ENCODE measurements at places on chromosomes 2 and 18.

DNA sequence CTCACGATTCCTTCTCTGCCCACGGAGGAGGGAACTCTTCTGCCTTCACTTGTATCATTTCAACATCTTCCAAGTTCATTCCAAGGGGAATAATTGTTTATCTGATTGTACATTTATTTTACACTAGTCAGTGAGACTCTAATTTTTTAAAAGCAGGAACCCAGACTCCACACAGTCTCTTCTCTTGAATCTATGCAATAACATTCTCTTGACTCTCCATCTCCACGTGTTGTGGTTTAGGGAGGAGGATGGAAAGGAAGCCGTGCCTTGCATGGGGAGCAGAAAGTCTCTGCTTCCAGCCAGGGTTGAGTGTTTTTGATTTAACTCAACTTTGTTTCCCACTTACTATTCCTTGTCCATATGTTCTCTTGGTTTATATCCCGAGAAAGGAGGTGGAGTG, 131.1 kb upstream of the RIOK3 start:
- DNase-seq, result no peak

GRCh38 chr2:3418766-3419404, 39.4 kb downstream of the TRAPPC12 start:
- DNase-seq, result no peak

- no peak for DNase-seq
These were observed 54.8 kb upstream of the KLHL29 start for GRCh38 chr2:23330214-23330613.

DNA sequence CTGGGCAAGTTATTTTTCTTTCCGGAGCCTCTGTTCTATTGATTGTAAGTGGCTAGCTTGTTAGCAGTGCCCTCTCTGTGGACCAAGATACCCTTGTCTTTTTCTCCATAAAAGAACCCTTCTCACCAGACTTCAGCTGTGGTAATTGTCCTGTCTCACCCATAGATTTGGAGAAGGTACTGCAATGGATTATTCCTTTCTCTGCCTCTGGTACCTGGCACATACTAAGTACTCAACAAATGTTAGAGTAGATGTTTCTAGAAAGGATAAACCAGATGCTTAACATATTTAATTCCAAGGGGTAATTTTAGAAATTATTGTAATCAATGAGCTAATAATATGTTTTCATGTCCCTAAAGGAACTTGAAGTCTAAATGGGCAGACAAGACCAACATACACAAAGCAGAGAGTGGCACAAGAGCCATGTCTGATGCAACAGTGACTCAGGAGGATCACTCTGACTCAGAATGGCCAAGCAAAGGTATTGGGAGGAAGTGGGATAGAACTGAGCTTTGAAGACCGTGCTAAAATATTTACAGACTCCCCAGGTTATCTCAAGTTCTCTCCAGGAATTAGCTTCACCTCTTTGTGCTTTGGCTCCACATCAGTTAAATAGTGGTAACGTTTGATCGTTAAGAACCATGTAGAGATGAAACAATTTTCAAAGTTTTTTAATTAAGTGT, 129.7 kb upstream of the OSR1 start:
- peak; percentile 52 for DNase-seq

- peak; percentile 35 for DNase-seq
These were observed 93.9 kb downstream of the FARSB start for GRCh38 chr2:222561817-222562645.

- DNase-seq, result no peak
These were observed 5.3 kb upstream of the MC4R start for GRCh38 chr18:60377778-60378469.

DNA sequence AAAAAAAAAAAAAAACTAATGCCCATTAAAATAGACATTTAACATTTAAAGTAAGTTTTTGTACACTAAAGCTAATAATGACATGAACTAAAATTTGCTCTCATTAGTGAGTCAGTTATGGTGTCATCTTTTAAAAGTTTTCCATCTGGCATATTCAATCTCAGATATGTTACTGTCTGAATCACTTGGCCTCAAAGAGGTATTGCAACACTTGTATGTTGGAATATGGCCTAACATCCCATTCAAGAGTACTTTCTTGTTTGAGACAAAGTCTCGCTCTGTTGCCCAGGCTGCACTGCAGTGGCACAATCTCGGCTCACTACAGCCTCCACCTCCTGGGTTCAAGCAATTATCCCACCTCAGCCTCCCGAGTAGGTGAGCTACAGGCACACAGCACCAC, 169.7 kb downstream of the TMEM163 start:
- no peak for DNase-seq

DNA sequence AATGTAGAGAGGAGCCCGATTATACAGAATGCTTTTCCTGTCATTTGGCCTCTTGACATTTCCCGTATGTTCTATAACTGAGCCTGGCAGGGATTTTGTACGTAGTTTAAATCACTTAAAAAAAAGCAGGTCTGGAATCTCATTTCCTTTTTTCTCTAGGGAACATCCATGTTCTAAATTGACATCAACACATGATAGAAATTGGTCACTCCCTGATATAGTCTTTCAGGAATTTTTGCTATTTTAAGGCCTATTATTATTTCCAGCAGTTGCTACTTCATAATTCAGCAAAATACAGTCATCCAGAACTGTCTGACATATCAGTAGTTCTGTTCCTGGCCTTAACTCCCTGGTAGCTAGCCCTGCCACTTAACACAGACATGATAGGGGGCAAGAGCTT, 565.7 kb upstream of the ZEB2 start:
- no peak for DNase-seq

DNA sequence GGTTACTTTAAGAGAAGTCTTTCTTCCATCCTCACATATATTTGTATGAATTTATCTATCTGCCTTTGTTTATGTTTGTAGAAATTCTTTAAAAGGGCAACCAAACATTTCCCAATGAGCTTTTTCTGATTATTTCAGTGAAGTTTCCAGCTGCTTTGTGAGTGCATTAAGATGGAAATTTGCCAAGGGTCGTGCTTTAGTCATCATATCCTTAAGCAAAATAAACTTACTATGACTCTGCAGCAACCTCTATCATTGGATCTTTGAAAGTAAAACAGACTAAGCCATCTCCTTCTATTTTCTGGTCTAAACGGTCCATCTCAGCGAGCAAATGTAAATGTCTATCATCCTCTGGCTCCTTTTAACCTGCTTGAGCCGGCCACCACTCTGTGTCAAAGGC, 489.3 kb downstream of the SOX11 start:
- DNase-seq, result no peak

- no peak for DNase-seq
These were observed 11.6 kb downstream of the FECH start for GRCh38 chr18:57574866-57575265.

DNA sequence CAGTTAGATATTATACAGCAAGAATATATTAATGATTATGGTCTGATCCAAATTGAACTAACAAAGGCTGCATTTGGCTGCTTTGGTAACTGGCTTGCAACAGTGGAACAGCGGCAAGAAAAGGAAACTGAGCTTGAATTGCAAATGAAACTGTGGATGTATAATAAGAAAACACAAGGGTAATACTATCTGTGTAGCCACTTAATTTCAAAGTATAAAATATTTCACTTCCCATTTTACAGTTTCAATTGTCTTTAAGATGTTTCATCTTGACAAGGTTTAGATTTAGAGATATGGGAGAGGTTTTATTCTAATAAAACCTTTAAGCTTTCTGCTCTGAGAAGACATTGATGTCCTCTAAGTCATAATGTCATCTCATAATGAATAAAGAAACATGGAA, 23.8 kb downstream of the WDR75 start:
- no peak for DNase-seq

- no peak for DNase-seq
These were observed 134.1 kb downstream of the CNTNAP5 start for GRCh38 chr2:124159166-124159565.

- peak; percentile 22 for DNase-seq
These were observed 21.7 kb downstream of the BIN1 start for GRCh38 chr2:127085317-127085681.

- no peak for DNase-seq
These were observed 3.8 kb downstream of the CD28 start for GRCh38 chr2:203710226-203710625.

GRCh38 chr2:119487434-119488244, 36.6 kb downstream of the SCTR start:
- no peak for DNase-seq

DNA sequence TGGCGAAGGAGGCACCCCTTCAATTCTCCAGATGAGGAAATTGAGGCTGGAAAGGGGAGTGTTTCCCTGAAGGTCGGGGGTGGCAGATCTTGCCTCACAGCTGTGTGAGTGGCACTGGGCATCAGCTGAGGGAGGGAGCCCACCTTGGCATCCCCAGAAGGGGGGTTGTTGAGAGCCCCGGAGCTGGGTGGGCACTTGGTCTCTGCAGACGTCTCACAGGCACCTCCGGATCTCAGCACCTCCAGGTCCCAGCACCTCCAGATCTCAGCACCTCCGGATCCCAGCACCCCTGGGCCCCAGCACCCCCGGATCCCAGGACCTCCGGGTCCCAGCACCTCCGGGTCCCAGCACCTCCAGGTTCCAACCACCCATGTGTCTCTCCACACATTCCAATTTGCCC, 137.9 kb downstream of the NFATC1 start:
- DNase-seq, result no peak

- no peak for DNase-seq
These were observed 18.3 kb downstream of the IL1B start for GRCh38 chr2:112818094-112818902.

DNA sequence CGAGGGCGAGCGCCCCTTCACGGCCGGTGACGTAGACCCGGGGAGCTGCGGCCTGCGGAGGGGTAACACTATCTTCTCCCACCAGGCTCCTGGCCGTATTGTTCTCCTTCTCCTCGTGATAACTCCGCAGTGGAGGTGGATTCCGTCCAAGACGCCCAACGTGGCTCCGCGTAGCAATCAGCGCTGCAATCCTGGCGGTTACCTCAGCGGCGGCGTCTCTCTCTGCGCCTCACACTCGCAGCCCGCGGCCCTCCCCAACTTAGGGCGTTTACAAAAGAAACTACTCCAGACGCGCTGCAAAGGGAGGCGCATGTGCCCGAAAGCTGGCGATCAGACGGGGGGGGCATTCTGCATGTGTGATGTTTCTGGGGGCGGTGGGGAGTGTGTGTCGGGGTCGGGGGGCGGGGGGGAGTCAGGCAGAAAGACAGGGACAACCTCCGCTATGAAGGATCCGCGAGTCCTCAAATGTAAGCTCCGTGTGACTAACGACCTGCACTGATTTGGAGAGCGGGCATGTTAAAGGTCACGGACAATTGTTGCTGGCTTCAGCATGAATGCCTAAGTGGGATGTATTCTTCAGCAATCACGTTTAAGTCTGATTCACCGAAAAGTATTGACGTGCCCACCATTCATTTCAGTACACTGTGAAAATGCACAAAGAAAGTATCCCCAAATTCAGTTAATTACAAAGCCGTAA, 1.3 kb upstream of the ZNF516 start:
- peak; percentile 59 for DNase-seq

DNA sequence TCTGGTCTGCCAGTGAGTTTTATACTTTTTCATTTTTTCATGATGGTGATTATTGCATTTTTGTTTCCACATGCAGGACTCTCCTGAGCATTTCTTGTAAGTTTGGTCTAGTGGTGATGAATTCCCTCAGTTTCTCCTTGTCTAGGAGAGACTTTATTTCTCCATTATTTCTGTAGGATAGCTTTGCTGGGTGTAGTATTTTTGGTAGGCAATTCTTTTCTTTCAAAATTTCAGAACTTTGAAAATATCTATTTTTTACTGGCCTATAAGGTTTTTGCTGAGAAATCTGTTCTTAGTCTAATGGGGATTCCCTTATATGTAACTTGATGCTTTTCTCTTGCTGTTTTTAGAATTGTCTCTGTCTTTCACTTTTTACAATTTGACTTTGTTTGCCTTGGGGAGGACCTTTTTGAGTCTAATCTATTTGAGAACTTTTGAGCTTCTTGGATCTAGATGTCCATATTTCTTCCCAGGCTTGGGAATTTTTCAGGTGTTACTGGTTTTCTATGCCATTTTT, 149.1 kb downstream of the UBR3 start:
- no peak for DNase-seq

DNA sequence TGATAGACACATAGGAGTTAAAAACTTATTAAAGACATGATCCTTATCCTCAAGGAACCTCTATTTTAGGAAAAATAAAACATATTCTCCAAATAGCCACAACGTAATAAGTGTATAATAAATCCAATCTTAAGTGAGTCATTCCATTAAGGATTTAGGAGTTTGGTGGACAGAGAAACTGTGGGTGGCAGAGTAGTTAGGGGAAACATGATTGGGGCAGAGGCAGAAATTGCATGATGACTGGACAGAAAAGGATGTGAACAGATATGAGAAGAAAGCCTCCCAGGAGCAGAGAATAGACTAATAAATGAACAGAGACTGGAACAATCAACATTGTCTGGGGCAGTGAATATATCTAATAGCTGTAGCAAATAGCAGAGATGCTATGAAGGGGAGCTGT, 48.1 kb upstream of the SIGLEC15 start:
- DNase-seq, result no peak

GRCh38 chr18:43932140-43932539, 654.9 kb upstream of the SYT4 start:
- no peak for DNase-seq

DNA sequence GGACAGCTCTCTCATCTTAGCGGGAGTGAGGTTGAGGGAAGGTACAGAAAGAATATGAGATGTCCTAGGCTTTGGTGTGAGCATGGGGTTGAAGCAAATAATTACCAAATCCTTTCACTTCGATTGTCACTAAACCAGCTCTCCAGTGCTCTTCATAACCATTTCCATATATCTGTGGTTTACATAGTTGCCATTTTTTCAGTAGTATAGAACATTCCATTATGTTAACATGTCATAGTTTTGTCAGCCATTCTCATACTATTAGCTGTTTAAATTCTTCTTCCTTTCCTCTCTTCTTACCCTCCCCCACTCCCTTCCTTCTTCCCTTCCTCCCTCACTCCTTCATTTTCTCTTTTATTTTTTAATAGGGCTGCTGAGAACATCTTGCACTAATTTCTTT, 205.9 kb downstream of the BABAM2 start:
- DNase-seq, result no peak

DNA sequence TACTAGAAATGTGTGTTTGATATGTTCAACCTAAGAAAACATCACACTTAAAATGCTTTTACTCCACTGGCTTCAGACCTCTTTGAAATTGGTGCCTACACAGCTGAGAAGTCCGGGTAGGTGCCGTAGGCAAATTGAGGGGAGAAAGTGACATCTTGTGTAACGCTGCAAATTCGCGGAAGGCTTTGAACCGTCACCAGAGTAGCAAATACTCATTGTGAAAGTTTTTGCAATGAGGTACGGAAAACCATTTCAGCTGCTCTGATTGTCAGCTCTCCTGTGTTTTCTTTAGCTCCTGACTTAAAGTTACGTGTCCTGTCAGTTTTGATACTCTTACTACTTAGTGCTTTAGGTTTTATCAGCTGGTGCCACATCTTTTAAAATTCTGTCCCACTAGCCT, 224.5 kb downstream of the FAM210A start:
- peak; percentile 54 for DNase-seq

All from activated T-cell treated with anti-CD3 and anti-CD28 coated beads, Interleukin-2, amount 50 U/mL, for 72 hours (primary cell).